ENCODE measurements at places on chromosomes 1 and 21.

DNA sequence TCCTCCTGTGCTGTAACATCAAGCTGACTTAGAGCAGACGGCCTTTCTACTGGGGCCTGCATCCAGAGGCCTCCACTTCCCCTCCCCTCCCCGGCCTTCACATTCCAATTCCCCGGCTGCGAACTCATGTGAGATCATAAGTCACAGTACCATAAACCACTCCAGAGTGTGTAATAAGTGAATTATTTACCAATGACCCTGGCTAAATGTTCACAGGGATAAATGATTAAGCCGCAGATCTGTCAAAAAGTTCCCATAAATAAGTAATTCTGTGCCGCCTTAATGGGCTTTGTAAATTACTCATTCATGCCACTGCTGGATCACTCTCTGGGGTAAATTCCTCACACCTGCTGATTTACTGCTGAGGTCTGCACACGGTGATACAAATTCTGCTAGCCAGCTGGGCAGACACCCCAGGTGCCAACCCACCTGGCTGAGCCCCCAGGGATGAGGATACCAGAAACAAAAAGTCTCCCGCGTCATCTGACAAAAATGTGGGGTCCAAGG is 27.4 kb upstream of the KIRREL1 start:
- DNase-seq, result no peak

GRCh38 chr1:20634594-20635084 is 1.4 kb downstream of the PINK1 start:
- DNase-seq, result peak; percentile 73

- DNase-seq, result no peak
Observed at GRCh38 chr1:28663871-28664470, 4.6 kb upstream of the GMEB1 start.

GRCh38 chr1:239386453-239387303 is at the start of gene CHRM3:
Gene CHRM3 (plus strand): TSS chr1:239386568. CDS start chr1:239907452, 520,884 bp downstream.
- DNase-seq, result no peak

GRCh38 chr1:235239851-235240250 is 78.8 kb upstream of the RBM34 start:
- no peak for DNase-seq

DNA sequence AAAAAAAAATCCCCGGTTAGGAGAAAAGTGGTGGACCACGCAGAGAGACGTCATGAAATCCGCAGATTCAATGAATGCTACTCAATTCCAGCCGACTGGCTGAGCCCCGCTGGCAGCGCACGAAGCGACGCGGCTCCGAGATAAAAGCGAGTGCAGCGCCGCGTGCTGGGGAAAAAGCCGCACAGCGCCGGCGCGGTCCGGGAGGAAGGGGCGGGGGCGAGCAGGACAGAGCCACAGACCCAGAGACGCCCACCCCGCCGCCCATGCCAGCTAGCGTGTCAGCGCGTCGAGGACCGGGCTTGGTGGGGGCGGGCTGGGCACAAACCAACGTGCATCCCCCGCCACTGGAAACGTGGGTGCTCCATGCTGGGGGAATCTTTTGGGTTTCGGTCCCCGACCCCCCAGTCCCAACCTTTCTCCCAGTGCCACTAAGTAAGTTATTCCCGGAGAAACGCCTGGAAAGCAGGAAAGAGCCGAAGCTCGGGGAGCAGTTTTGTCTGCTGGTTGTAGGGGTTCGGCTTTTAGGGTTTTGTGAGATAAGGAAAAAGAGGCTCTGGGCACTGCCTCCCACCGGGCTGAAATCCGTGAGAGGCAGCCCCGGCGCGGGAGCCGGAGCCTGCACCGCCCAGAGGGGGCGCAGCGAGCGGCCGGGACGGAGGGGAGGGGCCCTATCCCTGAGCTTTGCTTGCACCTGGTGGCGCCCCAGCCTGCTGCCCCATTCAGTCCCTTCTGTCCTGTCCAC is at the start of gene KCNJ6:
Gene KCNJ6 (minus strand): TSS at position 148 of the 742 bp plus-strand sequence. CDS start 75,775 bp downstream, outside the sequence.
- DNase-seq, result peak; percentile 6

DNA sequence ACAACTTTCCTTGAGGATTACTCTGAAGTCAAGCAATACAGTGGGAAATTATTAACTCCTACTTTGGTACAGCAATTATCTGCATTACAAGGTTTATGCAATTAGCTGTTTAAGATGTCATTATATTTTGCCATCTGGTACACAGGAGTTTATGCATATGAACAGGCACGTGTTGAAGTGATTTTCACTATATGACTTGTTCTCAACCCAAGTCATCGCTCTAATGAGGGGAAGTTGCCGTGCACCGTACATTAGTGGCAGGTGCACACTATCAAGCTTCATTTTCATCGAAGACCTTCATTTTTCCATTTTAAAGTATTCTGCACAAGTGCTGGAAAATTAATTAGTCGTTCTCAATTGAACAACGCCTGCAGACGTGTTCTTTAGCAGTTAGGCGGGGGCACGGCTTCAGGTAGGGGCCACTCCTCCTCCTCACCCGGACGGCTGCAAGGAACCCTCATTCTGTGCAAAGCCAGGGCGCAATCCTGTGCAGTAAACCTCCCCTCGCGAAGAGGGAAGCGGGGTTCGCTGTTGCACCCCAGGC is 39.8 kb upstream of the NFIA start:
- no peak for DNase-seq

GRCh38 chr21:32008714-32009113 is 135.9 kb downstream of the HUNK start:
- DNase-seq, result no peak

DNA sequence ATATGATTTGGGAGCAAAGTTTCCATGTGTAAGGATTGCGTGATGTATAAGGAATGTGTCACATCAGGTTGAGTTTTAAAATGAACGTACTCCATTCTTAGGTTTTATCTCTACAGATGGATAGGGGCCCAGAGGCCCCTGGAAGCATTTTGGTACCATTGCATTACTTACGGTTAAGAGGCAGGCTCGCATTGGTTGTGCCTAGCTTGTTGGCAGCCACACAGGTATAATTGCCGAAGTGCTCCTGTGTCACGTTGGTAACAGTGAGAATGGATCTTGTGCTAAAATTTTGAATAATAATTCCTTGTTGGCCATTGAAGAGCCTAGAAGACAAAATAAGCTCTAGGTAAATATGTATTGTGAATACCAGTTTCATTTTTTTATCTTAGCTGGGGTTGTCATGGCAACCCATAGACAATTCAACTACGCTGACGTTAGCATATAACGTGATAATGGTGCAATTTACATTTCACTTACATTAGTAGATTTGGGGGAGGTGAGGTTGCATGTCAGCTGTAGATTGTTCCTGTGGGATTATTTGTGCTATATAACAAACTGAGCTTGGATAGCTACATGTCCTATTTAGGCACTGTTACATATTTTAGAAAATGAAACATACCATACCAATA is 511.9 kb upstream of the ZRANB2 start:
- DNase-seq, result no peak

GRCh38 chr1:93707956-93708355 is 26.3 kb upstream of the BCAR3 start:
- no peak for DNase-seq

DNA sequence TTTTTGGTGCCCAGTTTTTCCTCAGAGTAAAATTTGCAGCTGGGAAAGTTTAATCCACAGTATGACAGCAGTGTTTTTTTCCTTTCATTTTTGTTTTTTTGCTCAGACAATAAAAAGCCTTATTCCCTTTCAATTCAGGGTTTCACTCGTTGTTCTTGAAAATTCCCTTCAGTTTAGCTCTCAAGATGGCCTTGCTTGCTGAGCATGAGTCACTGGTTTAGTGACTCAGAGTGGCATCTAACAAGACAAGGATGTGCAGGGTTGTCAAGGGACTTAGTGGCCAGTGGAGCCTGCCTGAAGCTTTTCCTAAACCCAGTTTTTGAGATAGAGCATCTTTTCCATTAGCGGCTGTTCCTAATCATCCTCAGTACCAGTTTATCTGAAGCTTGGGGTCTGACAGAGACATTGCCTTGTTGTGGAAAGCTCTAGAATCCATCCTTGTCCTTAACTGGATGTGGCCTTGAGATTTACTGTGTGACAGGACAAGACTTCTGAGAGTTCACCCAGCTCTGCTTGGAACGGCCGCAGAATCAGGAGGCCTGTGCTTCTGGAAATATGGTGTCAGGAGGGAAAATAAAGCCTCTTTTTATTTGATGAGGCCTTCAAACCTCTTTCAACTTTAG is 48.4 kb upstream of the DNAJC6 start:
- peak; percentile 25 for DNase-seq

GRCh38 chr1:7669559-7670311 is 101.4 kb upstream of the VAMP3 start:
- peak; percentile 57 for DNase-seq

- no peak for DNase-seq
Observed at GRCh38 chr1:108742253-108742652, 4.2 kb upstream of the STXBP3 start.

- no peak for DNase-seq
Observed at GRCh38 chr1:18332576-18332975, 148.2 kb upstream of the KLHDC7A start.

DNA sequence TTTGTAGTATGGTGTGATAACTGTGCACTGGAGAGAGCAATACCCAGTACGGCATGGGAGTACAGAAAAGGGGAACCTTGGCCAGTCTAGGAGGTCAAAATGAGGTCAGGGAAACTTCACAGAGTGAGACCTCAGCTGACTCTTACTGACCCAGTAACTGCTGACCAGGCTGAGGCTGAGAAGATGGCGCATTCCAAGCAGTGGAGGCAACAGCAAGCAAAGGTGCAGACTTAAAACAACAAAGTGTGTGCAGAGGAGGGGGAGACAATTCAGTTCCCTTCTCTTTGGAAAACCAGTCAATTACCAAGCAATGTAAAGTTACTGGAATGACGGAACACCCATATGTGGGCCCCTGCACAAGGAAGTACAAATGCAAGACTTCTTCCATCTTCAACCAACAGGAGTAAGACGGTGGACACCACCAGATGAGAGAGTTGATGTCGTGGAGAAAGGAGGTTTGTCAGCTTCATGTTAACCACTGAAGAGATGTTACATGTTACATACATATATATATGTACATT is 54.6 kb upstream of the PRDX6 start:
- DNase-seq, result peak; percentile 45

GRCh38 chr1:12532405-12533315 is 85.3 kb downstream of the DHRS3 start:
- DNase-seq, result no peak
